NCI-H345 (cell line): ENCODE measurements at places on chromosomes 4 and X.
A peak's percentile ranks its signal among the peaks of the same experiment; 100 is the strongest.

DNA sequence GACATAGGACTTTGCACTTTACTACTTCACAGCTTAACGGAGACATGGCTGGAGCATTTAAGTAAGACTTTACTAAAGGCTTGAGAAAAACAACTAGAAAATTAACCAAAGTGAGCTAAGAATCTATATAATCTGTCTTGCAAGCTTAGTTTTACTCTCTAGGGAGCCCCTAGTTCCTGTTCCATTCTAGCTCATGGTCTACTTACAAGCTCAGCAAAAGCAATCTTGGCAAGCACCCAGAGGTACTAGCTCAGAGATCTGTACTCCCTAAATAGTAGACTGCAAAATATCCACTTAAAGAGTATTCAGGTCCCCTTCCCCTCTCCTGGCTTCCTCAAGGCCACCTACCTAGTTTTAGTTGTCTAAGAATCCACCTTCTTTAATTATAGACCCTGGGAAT lies 469.0 kb downstream of the IDS start:
- DNase-seq: no peak

DNA sequence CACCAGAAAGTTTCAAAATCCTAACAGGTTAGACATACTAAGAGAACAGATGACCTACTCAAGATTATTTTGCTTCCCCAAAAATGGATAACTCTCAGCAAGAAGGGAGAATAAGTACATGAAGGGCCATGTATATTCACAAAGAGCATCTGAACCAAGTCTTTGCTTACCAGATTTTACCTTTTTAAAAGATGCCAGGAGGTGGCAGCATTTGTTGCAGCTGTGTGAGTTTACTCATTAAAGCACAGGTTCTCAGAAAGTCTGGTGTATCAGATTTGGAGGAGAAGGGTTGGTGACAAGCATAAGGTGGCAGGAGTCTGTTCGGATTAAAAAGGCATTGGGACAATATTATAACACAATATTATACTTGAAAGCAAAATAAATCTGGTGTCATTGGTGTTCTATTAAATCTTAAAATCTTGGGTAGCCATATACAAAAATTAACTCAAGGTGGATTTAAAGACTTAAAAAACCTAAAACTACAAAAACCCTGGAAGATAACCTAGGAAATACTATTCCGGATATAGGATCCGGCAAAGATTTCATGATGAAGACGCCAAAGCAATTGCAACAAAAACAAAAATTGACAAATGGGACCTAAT lies 51.3 kb upstream of the NFKB1 start:
- DNase-seq: peak; percentile 61

DNA sequence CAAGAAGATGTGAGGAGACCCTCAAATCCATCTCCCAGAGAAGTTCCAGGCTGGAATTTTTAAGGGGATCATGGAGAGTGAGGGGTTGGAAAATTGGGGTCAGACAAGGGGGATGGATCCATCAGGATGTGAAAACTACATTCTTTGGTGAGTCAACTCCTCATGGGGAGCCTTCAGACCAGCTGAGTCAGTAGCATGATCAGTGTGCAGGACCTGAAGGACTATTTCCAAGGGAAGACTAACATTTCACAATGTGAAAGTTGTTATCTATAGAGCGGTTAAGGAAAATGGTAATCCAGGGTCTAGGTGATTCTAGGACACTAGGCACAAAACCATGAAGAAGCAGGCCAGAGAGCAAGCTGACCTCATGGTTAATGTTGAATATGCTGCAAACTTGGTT lies 38.6 kb upstream of the CEP135 start:
- no peak for DNase-seq

- DNase-seq: no peak
Observed at GRCh38 chrX:80812176-80812575, 2.5 kb upstream of the BRWD3 start.

GRCh38 chr4:112946127-112946526 lies 103.3 kb upstream of the ANK2 start:
- DNase-seq: no peak

- no peak for DNase-seq
Observed at GRCh38 chrX:136850441-136851175, 29.9 kb downstream of the RBMX start.

- DNase-seq: no peak
Observed at GRCh38 chr4:13981499-13981898, 354.0 kb upstream of the BOD1L1 start.

- no peak for DNase-seq
Observed at GRCh38 chr4:91322961-91323360, 980.8 kb upstream of the GRID2 start.

DNA sequence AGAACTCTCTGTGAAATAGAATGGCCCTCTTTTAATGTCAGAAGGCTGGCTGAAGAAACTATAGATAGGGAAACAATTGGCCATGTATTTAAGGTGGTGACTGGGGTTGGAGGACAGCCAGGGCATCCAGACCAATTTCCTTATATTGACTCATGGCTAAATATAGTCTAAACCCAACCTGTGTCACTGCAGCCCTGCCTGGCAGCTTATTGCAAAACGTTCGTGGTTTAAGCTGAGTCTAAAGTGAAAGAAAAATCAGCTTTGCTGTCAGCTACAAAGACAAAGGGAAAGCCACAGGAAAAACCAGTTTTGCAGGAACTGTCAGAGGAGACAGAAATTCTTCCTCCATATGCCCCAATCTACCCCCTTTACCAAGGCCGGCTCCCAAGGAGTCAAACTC lies 902.8 kb upstream of the NDST4 start:
- DNase-seq: no peak

DNA sequence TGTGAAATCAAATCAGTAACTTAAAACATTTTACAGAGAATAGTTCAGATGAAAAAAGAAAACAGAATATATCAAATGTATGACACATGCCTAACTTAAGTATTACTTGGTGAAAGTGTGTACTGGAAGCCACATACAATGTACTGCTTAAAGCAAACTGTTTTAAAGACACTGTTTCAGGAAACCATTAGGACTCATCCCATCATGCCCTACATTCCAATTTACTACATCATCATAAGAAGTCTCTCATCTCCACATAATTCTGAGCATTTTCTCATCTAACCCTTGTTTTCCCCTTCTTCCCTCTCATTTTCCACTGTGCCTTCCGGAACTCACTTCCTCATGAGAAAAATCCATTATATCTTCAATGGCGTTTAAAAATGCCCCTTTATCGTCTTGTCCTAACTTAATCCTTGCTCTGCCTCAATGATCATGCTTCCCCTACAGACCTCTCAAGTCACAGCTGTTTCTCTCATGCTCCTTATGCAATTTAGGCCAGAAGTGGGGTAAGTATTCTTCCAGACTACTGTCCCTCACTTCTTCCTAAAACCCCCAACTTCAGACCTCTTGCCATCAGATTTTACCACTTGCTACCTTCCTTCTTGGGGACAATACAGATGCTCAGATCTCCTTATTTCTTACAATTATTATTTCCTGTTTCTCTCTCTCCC lies 26.8 kb upstream of the FGF5 start:
- DNase-seq: no peak

- peak; percentile 24 for DNase-seq
Observed at GRCh38 chr4:175671491-175671934, 140.6 kb downstream of the GPM6A start.

GRCh38 chrX:48631376-48632090 lies 34.2 kb downstream of the WDR13 start:
- DNase-seq: peak; percentile 82

- DNase-seq: no peak
Observed at GRCh38 chr4:21191317-21191716, 491.1 kb downstream of the PACRGL start.

DNA sequence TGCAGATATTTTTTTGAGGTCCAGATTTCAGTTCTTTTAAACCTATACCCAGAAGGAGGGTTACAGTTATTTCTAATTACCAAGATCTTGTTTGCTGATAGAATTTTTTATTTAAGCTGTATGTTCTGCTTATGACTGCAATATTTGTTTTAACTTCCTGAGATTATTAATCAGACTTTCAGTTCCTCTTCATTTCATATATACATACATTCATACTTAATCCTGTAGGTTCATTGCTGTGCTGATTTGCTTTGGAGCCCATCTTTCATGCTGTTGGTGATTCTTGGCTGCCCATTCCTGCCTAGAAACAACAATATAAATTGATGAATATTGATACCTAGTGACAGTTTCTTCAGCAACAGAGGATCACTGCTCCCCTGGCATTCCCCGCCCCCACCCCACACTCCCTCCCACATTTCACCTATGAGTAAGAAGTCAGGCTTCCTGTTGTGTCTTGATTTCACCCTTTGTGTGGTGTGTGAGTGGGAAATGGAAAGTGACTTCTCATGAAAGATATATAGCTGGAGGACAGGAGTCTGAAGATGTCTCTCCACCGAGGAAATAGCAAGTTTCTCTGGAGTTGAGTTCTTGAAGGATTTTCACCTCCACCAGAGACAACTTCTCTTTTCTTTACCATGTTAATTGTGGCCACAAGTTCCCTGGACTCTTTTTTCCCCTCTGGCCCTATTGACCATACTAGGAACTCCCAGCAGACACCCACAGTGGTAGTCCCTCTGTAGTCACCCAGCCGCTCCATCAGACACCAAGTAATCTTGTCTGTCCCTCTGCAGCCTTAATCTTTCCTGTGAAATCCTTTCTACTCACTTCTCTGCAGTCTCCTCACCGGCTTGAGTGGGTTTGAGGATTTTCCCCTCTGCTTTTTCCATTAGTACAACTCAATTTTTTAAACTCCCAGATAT lies 118.4 kb downstream of the ASB9 start:
- no peak for DNase-seq

- DNase-seq: no peak
Observed at GRCh38 chr4:39852636-39853035, 125.1 kb downstream of the PDS5A start.

- no peak for DNase-seq
Observed at GRCh38 chrX:129525896-129526295, 2.6 kb upstream of the SMARCA1 start.
